ENCODE measurements at places on chromosomes 4 and X.

DNA sequence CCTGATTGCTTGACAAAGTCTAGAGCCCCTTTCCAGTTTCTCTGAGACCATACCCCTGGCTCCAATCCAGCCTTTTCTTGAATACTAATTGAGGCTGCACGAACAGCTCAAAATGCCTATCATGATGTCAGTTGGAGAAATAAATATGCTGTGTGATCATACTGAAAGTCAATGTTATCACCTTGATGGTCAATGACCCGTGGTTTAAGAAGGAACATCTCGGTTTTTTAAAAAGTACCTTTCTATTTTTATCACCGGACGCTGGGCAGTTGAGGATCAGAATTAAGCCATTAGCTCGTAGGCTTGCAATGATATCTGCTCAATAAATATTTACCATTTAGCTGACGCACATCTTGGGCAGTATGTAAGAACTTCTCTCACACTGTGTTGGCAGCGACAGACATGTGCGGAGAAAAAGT lies 852 bp upstream of the WDR44 start:
- DNase-seq: no peak

GRCh38 chrX:20132666-20133065 lies 9.0 kb downstream of the EIF1AX start:
- DNase-seq: no peak

DNA sequence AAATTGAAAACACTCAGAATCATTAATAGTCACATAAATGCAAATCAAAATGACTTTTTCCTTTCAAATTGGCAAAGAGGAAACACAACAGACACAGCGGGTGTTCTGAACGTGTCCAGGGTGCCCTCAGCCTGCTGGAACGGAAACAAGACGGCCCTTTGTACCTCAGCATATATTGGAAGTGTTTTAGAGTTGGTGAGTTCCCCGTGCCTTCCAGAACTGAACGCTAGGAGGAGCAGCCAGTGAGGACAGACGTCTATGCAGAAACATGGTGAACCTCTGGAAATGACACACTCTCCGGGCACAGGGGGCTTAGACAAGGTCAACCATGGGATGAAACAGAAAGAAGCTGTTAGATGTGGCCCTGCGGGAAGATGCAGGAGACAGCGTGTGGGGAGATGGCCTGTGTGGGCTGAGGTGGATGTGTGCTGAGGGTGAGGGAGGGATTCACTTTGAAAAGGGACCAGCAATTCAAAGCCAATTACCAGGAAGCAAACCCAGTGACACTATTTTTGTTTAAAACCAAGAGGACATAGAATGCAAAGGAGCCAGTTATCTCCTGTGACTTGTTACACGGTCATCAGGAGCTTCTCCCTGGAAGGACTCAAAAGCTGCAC lies 40.4 kb downstream of the RNF212 start:
- peak; percentile 78 for DNase-seq

- DNase-seq: no peak
Measured at GRCh38 chr4:123616951-123617461, 220.4 kb downstream of the SPRY1 start.

GRCh38 chr4:3735196-3735595 lies 31.0 kb upstream of the ADRA2C start:
- DNase-seq: no peak

DNA sequence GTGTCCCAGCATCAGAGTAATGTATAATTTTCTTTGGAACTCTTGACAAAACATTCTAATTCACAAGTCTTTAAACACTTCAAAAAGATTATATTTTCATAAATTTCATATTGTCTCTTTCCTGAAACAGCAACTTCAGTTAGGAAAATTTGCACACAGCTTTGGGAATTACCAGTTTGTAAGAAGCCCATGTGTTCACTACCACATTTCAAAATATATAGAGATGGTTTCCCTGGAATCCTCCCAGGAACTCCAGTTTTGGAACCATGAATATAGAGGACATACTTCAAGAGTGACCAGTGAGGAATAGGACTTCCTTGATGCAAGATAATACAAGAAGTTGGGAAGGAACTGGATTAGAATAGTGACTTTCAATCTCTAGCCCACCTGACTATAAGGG lies 28.7 kb upstream of the HPGDS start:
- no peak for DNase-seq

- no peak for DNase-seq
Measured at GRCh38 chr4:38162240-38162784, 202.1 kb downstream of the PTTG2 start.

DNA sequence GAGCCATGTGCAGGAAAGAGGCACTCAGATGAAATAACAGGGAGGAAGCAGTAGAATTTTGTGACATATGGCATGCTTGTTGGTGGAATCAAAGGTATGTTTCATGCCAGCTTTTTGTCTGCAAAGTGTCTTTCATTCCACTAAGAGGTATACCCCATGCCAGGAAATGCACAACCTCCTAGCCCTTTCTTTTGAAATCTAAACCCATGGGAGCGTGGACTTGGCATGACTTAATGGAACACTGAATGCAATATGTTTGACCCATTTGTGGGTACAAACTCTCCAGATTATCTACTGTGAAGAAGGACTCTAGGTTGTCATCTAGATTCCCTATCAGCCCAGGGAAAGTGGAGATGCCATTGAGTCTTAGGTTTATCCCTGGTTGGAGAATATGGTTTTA lies 338.3 kb upstream of the TEX13C start:
- no peak for DNase-seq

- no peak for DNase-seq
Measured at GRCh38 chrX:75273483-75273882, 402 bp upstream of the UPRT start.

GRCh38 chr4:183304538-183304937 lies 15.5 kb downstream of the CLDN22 start:
- DNase-seq: no peak

DNA sequence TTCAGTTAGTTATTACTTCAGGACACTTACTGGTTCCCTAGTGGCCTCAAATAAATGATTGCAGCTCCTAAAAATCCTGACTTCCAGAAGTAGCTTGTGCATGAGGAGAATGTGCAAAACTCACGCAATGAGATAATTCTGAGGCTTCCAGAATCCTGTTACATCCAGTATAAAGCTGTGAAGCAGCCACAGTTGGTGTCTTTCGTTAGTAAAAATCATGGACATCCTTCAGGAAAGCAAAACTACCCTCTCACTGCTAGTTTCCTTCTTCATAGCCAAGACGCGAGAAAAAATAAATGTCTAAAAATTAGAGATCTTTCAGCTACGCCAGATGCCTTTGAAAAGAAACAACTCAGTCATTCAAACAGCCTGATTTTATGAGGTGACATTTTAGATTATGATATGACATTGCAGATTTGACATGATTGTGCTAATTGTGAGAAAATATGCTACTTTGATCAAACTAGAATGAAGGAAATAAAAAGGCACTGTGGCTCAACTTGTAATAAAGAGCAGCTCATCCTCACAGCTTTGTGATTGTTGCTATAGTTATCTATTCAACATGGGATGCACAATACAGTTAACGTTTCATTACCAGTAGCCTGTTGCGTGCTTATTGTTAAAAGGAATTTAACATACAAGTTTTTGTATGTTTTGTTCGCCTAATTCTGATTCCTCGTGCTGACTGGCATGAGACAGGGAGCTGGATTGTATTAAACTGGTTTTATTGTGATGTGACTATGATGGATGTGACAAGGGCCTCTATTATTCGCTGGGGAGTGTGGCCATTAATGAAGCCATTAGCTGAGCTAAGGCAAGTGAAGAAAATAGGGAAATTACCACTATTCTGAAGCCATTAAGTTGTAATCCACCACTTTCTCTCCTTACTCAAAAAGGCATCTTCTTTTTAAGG lies 40.5 kb downstream of the AFF2 start:
- DNase-seq: no peak

GRCh38 chrX:37906357-37906756 lies 59.0 kb upstream of the DYNLT3 start:
- DNase-seq: no peak

- no peak for DNase-seq
Measured at GRCh38 chr4:83234902-83235644, 49.5 kb downstream of the COQ2 start.

DNA sequence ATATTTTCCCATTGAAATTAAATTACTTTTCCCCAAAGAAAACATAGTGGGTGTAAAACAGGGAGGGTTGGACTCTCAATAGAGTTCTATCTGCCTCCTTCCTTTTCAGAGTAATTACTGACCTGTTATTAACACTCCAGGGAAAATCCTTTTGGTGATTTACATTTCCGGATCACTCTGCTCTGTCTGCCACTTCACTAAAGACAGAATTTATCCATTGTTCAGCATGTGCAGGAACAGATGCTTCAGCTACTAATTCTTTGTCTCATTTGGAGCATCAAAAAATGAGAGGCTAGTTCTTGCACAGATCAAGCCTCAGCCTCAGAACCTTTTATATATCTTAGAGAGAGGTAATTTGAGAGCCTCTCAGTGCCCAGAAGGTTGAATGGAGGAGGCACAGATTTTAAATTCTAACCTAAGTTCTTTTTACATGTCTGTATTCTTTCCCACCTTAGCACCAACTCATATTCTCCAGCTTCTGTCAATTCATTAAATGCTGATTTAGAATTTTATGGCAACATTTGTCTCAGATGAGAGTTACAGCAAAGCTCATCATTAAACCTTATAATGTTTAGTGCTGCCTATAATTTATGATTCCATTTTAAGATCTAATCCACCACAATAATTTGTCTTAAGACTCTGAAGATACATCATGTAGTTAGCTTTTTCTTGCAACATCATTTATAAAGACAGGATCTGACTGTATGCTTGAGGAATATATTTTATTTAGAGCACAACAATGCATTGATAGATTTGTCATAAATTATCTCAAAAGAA lies 1494.4 kb downstream of the STIM2 start:
- no peak for DNase-seq

GRCh38 chr4:76570141-76570973 lies 135.3 kb downstream of the SHROOM3 start:
- DNase-seq: no peak

- no peak for DNase-seq
Measured at GRCh38 chr4:145154573-145154972, 25.8 kb downstream of the OTUD4 start.

DNA sequence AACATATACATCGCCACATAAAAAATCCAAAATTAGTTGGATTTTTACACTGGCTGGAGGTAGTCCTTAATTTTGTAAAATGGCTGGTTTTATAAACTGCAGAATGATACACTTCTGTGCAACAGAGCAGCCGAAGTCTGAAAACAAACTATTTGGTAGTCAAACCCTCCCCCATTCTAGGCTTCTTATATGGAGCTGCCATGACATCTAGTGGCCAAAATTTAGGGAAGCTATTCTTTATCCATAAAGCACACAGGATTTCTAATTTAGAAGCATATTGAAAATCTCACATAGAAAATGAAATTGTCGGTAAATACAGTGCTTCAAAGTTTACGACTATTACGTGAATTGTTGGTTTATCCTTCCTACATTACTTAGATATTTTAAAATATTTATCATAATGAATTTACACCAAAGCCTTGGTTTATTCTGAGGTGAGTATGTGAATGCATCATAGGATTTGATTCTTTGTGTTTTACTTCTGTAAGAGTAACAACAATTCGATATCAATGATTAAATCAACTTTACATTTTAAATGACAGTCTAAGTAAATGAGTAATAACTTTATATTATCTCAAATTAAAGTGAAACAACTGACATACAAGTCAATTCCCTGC lies 113.4 kb upstream of the FAM241A start:
- DNase-seq: peak; percentile 40

GRCh38 chr4:173270312-173271027 lies 63.7 kb downstream of the HMGB2 start:
- DNase-seq: no peak

- DNase-seq: no peak
Measured at GRCh38 chr4:26179316-26179760, 141.5 kb upstream of the RBPJ start.

- DNase-seq: peak; percentile 28
Measured at GRCh38 chr4:162865102-162865501, 301.6 kb downstream of the NAF1 start.

DNA sequence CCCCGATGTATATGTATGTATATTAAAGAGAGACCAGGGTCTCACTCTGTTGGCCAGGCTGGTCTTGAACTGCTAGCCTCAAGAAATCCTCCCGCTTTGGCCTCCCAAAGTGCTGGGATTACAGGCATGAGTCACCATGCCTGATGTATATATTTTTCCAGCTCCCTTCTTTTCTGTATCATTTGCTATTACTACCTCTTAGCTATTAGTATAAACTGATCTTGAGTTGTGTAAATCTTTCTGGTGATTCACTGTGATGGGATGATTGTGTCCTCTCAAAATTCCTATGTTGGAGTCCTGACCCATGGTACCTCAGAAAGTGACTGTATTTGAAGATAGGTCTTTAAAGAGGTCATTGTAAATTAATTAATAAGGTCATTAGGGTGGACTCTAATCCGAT lies 53.1 kb downstream of the HPRT1 start:
- no peak for DNase-seq

DNA sequence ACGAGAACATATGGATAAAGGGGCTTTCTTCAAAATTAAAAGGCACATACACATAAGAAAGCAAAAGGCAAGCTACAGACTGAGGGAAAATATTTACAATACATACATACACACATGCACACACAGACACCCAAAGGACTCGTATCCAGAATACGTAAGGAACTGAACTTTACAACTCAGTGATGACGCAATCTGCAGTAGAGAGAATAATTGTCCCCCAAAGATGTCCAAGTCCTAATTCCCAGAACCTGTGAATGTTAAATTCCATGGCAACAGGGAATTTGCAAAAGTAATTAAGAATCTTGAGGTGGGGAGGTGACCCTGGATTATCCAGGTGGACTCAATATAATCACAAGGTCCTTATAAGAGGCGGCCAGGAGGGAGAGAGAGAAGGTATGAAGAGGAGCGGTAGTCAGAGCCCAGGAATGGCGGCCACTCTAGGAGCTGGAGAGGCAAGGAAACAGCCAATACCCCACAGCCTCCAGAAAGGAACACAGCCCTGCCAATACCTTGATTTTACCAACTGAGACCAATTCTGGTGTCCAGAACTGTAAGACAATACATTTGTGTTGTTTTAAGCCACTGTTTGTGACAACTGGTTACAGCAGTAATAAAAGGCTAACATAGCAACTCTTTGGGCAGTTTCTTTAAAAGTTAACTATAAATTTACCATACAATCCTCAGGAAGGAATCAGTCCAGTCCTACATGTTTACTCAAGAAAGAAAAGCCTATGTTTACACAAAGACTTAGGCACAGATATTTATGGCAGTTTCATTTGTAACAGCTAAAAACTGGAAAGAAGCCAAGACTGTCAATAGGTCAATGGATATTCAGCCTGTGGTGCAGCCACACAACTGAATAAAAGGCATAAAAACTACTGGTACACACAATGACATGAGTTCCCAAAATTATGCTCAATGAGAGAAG lies 27.3 kb upstream of the STS start:
- DNase-seq: no peak

- DNase-seq: no peak
Measured at GRCh38 chrX:131235768-131236545, 53.1 kb downstream of the IGSF1 start.

- no peak for DNase-seq
Measured at GRCh38 chr4:57425610-57426009, 315.4 kb upstream of the IGFBP7 start.

- DNase-seq: no peak
Measured at GRCh38 chr4:7436256-7436655, 1.5 kb upstream of the PSAPL1 start.

GRCh38 chr4:136009258-136009832 lies 1522.9 kb downstream of the PCDH18 start:
- no peak for DNase-seq

GRCh38 chr4:137253949-137254348 lies 278.3 kb downstream of the PCDH18 start:
- no peak for DNase-seq
